ENCODE measurements at places on chromosomes 3 and 15.

DNA sequence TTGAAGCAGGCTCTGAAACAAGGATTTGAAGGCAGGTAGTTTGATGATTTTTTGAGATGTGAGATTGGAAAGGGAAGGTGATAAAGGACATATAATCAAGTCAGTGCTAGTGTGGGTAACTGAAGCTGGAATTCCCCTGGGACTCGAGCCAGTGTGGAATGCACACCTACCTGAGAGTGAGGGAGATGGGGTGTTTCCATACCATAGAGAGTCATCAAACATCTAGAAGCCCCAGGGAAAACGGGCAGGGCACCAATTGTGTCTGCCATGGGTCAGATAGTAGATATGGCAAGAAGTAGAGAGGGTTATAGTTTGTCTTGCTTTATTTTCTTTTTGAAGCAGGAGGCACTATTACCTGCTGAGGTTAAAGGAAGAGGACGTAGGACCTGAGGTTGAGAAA, 120.0 kb downstream of the SSR3 start:
- no peak for DNase-seq

- DNase-seq, result no peak
Observed at GRCh38 chr3:4413467-4413866, 53.6 kb downstream of the SUMF1 start.

DNA sequence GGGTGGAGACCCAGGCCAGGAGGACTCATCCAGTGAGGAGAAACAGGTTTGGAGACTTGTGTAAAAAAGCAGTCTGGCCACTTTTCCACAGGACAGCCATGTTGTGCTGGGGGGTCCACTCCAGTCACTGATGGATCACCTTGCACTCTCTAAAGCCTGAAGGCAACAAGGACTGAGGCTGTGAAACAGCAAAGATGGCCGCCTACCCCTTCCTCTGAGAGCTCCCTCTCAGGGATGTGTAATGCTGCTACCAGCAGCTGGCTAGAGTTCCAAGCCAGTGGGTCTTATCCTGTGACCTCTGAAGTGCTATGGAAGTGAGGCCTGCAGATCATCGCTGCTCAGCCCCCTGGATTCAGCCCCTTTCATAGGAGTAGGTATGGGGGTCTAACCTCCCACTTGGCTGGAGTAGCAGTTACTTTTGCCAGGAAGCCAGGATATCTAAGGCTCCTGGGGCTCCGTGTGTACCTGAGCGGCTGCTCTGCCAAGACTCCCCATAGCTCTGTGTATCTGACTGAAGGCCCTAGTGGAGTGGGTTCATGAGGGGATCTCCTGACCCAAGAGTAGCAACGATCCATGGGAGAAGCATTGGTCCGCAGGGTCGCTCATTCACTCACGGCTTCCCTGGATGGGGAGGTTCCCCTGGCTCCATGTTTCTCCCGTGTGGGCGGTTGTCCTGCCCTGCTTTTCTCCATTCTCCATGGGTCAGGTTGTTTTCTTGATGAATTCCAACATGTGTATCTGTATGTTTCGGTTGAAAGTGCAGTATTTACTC, 69.9 kb upstream of the TNFSF10 start:
- DNase-seq, result no peak

DNA sequence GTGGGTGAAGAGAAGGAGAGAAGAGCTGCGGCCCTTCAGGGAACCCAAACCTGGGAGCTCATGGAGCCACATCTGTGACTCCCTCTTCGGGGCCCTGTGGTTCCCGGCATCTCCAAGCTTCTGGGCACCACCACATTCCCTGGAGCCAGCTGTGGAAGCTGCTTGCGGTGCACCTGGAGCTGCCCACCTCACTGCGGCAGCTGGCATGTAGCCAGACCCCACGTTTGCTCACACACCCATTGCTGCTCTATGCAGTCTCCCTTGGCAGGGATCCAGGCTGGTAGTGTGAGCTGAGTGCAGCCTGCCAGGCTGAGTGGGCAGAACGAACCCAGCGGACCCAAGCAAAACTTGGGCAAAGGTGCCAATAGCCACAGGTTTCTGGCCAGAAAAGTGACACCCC, 16.8 kb upstream of the PLA2G4E start:
- no peak for DNase-seq

DNA sequence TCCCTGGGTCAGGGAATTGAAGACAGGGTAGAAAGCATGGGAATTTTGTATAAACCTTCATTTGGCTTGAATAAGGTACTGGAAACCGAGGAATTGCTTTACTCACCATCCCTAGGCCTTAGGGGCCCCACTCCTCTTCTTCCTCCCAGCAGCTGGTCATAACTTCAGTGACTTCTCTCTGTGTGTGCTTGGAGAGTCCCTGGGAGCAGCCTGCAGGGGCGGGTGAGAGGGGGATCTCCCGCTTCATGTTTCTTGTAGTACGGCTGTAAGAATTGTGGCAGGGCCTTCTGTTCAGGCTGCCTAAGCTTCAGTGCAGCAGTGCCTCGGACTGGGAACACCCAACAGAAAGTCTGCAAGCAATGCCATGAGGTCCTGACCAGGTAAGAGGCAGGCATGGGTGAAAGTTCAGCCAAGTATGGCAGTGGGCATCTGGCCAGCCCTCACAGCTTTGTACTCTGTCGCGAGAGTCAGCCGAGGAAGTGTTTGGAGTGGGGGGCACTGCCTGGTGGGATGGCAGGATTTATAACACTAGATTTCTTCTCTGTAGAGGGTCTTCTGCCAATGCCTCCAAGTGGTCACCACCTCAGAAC, 1.7 kb upstream of the DNAJC17 start:
- no peak for DNase-seq

DNA sequence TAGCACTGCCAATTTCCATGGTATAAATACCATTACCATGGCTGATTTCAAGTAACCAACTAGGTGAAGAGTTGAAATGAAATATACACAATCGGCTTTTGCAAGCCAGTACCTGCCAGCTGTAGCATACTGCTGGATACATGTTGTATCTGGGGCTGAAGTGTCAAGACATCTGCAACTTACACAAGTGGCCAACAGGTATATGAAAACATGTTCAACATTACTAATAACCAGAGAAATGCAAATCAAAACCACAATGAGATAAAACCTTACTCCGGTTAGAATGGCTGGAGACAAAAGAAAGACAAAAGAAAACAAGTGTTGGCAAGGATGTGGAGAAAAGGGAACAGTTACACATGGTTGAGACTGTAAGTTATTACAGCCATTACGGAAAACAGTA, 11.6 kb downstream of the ATOSA start:
- DNase-seq, result no peak

DNA sequence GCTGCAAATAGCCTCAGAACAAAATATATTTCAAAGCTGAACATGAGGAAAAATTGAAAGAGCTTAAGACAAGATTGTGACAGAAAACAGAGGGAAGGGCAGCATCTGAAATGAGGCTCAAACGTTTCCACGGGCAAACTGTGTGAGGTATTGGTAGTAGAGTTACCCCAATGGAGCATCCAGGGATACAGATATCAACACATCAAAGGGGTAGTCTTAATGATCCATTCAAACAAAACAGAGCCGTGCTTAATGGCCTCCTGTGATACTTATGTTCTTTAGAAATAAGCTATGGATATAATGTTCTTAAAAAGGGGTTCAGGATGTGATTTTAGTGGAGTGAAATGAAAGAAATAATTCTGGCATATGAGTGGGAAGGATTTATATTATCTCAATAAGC, 430.3 kb upstream of the PDZRN3 start:
- no peak for DNase-seq

GRCh38 chr15:63565536-63566186, 31.5 kb upstream of the FBXL22 start:
- no peak for DNase-seq

- no peak for DNase-seq
Observed at GRCh38 chr3:162892921-162893793, 1396.5 kb downstream of the OTOL1 start.

DNA sequence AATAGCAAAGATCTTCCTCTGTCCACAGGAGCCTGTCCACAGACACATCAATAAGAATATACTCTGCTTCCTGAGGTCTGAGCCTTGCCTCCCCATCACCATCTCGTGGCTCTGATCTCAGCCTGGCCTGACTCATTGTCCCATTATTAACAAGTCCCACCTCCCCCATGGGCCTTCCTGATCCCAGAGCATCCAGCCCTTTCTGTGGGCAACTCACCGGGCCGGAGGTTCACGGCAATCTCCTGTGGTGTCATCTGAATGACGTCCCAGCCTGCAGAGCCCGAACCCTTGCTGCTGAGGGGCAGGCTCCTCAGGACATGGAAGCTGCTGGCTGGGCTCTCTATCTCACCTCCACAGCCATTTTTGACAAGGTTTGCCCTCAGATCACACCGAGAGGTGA, 28.1 kb downstream of the ITGB5 start:
- no peak for DNase-seq

- no peak for DNase-seq
Observed at GRCh38 chr3:115553796-115554486, 69.4 kb upstream of the GAP43 start.

DNA sequence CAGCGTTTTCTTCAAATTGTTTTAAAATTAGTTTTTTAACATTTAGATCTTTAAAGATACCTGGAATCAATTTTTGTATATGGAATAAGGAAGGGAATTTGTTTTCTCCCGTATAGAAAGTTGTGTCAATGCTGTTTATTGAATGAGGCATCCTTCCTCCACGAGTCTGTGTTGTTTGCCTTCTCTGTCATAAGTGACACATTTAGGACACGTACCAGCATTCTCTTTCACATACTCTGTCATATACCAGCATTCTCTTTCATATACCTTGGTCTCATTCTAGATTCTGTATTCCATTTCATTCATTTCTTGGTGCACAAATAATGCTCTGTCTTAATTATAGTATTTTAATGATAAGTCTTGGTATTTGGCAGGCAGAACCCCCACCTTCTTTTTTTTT, 10.3 kb downstream of the ATP11B start:
- no peak for DNase-seq

DNA sequence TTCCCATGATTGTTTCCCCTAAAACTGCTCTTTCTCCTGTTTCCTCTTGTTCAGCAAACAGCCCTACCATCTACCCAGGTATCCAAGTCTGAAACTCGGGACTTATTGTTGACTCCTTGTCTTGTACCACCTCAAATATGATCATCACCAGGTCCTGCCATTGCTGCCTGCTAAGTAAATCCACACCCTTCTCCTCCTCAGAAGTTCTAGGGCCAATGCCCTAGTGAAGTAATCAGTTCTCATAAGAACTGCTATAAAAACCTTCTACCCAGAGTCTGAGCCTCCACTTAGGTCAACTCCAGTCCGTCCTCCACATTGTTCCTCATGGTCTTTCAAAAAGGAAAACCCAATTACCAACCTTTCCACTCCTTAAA, 77.0 kb upstream of the IL12A start:
- DNase-seq, result no peak

GRCh38 chr3:178835033-178835432, 236.6 kb downstream of the ZMAT3 start:
- DNase-seq, result no peak

DNA sequence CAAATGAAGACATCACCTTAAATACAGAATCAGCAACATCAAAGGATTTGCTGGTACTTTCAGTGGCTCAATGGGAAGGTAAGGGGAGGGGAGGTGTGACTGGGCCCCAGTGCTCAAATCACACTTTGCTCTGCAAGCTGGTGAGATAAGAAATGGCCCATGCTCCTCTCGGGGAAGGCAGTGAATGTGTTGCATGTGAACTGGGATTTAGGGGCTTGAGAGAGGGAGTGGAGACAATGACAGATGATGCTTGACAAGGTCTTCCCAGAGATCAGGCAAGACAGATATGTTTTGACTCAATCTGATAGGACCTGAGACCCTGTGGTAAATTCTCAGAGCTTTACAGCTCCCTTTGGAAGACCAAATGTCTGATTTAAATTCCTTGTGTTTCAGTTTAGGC, 233.0 kb upstream of the PROK2 start:
- no peak for DNase-seq

GRCh38 chr3:167084545-167084944, 295.6 kb downstream of the ZBBX start:
- no peak for DNase-seq

Data from NCI-H1417 treated with DMSO at 0.1 percent for 48 hours (cell line).